ENCODE measurements at places on chromosomes 1 and 21.

- DNase-seq, result no peak
These were observed 728.6 kb downstream of the PTPRU start for GRCh38 chr1:29964718-29965533.

DNA sequence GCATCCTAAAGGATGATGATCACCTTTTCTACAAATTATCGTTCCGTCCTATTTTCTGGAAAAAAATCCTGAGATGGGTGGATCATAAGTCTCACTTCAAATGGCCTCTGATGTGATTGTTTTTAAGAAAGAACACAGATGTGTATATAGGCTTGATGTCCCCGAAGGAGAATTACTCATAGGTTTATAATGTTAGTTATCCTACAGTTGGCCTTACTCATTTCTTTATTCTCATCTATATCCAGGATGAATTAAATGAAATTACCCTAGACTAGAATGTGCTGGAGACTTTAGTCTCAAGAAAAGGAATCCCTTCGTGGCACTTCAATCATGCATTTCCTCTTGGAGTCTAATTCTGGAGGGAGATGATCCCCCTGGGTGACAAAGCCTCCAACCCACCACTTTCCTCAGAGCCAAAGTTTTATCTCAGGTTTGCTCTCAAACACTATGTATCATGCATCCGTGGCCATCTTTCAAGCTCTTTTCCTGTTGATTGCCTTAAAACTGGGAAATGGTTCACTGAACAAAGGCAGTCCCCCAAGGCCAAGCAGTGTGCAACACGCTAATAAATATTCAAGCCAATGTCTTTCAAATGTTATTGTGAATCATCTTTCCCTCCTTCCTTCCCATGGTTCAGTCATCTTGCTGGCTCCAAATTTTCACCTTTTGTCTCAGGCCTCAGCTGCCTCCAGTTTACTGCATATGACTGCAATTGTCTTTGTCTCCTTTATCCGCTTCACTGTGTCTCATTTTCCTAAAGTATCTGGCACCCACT, 32.5 kb upstream of the SMYD2 start:
- DNase-seq, result no peak

GRCh38 chr1:163271535-163271934, 50.2 kb upstream of the NUF2 start:
- no peak for DNase-seq

DNA sequence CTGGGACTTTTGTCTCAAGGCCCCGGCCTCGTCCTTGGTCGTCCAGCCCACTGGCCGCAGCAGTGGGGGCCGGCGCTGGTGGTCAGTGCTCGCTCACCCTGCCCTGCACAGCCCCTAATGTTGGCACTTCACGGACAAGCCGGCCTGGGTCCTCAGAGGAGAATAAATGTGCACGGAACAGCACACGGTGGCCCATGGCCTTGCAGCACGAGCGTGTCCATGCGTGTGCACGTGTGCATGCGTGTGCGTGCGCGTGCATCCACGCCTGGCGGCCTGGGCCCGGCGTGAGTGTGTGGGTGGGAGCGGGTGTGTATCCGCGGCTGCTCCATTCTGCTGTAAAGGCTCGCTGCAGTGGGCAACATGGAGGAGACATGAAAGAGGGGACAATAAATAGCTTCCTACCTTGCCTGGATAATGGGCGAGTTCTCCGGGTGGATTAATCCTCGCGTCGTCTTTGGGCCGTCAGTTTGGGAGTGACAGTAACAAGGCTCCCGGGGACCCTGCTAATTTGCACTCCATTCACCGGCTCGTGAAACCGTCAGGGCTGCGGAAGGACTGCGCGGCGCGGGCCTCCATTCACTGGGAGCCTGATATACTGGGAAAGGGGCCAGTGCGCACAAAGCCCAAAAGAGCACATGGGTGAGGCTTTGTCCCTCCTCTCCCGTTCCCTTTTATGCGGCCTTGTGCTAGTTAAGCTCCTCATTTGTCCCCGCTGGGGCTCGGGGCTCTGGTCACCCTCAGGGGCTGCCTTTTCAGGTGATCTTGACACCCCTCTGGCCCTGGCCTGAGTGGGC, 142.8 kb downstream of the PRDM16 start:
- DNase-seq, result no peak

GRCh38 chr1:18145851-18146618, 38.4 kb downstream of the IGSF21 start:
- DNase-seq, result no peak

DNA sequence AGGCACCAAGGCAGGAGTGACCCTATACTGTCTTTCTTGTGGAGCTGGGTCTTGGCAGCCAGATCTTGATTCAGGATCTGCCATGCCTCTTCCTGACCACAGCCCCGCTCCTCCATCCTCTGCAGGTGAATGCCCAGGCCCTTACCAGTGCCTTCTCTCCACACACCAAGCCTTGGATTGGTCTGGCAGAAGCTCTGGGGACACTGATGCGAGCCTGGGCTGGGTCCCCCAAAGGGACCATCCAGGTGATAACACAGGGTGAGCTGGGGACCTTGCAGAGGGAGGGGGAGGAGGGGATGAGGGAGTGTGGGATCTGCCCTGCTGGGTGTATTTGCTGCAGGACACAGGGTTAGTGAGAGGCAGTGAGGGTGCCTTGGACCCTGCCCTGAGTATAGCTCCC, 28.4 kb downstream of the HMGCS2 start:
- DNase-seq, result no peak

- no peak for DNase-seq
These were observed 804.6 kb upstream of the CXADR start for GRCh38 chr21:16708101-16708835.

DNA sequence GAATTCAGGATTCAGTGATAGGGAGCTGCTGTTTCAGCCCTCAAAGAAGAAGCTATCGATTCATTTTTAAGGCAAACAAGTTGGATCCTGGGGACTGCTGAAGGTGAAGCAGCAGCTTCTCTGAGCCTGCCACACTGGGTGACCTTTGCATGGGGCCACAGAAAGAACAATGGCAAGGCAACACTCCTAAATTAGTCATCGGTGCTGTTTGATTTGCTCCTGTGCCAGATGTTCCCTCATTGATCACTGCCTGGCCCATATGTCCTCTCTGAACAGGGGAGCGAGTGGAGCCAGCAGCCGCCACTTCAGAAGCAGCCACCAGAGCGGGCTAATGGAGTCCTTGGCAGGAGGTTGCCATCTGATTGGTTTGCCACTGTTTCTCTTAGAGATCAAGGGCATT, 391.5 kb downstream of the NTNG1 start:
- DNase-seq, result no peak

DNA sequence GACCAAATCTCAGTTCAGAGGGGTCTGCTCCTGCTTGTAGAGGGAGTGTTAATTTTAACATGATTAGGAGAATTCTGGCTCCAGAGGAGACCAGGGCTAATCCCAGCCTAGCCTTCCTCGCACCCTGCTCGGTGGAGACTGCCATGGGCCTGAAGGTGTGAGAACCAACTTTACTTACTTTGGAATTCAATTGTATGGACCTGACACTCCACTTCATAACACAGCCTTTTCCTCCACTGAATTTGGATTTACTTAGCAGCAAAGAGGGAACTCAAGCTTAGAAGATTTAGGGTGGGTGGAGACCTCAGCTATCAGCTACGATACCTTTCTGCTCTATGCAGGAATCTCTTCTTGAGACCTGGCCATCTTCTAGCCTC, 11.5 kb downstream of the PLXNA2 start:
- DNase-seq, result no peak

DNA sequence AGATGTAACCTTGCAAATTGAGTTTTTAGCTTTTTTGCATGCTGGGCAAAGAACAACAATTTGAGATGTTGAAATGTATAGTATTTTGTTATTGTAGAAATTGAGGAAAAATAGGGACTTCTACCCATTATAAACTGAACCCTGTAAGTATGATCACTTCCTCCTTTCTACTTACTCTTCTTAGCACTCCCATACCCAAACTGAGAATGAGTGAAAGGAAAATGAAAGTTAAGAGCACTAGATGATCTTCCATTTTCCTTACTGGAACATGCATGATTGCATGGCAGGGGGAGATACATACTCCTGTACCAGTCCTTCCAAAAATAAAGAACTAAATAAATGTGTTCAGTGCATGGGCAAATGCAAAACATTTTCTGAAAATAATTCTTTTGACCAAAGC, 107.4 kb upstream of the KIAA1614 start:
- DNase-seq, result no peak

DNA sequence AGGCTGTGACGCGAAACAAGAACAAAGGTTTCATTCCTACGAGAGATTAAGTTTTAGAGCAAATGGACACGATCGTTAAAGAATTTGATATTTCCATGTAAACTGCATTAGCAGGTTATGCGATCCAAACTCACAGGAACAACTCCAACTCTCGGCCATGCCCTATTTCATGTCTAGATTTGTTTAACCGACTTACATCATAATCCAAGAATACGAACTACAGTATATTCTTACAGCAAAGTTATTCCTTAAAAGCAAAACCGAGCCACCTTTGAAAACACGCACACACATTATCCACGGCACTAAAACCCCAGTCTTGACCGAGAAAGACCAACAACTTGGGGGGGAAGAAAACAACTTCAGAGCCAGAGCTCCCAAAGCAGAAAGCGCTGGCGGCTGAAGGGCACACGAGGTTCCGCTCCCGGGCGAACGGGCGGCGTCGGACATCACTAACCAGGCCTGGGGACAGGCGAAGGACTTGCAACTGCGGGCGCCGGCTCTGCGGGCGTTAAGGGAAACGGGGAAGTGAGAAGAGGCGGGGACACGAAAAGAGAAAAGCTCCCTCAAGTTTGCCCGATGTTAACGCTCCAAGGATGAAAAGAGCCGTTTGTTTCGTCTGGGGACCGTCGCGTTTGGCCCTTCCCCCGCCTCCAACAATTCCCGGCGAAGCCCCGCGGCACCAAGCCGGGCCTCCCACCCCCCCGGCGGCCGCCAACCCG, 690 bp downstream of the B3GALNT2 start:
- peak; percentile 76 for DNase-seq

DNA sequence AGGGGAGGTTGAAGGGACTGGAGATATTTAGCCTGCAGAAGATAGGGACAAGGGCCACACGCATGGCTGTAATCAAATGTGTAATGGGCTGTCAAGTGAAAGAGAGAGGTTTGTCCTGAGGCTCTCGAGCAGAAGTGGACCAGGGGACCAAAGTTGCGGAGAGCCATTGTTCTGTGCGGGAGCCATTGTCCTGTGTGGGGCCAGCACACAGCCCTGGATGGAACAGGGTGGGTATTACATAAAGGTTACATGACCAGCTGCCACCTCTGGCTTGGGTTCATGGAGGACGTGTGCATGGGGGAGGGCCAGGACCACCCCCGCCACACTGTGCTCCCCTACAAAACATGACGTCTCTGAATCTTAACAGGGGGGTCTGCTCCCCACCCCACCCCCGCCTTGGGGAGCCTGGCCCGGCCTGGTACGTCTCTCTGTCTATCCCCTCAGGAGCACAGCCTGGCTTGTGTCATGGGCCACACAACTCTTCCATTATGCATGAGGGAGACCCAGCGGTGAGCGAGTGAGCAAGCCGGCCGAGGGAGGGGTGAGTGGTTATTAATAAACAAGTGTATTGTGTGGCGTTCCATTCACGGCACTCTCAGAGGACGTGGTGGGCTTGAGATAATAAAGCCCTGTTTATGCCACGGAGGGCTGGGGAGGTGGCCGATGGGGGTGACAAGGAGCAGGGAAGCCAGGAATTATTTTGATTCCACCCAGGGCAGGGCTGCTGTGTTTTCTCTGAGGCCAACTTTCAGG, at the start of gene NFASC:
Gene NFASC (plus strand): TSS at position 703 of the 753 bp plus-strand sequence. CDS start 73,454 bp downstream, outside the sequence.
- DNase-seq, result no peak

- DNase-seq, result no peak
These were observed 34.1 kb downstream of the DDX20 start for GRCh38 chr1:111789666-111790316.

- DNase-seq, result no peak
These were observed 64.2 kb upstream of the ERRFI1 start for GRCh38 chr1:8090241-8090702.

GRCh38 chr1:235139315-235139714, 10.7 kb upstream of the TOMM20 start:
- DNase-seq, result no peak

DNA sequence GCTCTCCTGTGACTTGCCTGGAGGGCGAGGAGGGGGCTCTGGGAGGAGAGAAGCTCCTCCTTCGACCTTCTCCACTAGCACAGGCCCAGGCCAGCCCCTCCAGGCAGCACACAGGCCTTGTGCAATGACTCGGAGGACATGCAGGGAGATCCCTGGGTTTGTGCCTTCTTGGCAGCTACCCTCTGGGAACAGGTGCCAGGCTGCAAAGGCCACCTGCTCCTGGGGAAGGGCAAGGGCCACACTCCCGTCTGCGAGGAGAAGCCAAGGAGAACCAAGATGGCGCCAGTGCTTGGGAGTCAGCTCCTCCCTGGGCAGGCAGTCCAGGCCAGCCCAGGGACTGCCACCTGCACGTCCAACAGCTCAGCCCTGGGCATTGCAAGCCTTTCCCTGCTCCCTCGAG, 15.3 kb downstream of the CASZ1 start:
- no peak for DNase-seq

- DNase-seq, result no peak
These were observed 93.9 kb downstream of the ADAMTS1 start for GRCh38 chr21:26751305-26751704.

GRCh38 chr1:226678251-226678650, 60.8 kb downstream of the ITPKB start:
- no peak for DNase-seq

GRCh38 chr1:79005945-79006344, 585 bp downstream of the ADGRL4 start:
- DNase-seq, result no peak

DNA sequence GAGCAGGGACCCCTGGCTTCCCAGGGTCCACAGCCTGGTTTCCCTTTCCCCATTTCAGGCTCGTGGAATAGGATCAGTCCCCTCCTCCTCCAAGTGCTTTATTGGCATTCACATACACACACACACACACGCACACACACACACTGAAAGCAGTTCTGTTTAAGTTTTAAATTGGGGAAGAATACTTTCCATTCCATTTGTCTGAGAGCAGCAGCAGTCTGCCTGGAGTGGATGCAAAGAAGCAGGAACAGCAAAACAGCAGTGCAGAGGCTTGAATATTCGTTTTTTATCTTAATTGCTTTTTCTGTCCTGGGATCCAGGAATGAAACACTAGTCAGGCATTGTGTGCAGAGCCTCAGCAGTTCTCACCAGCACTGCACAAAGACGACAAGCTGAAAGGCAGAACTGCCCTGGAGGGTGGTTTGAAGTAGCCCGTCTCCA, 7.1 kb downstream of the CYB561D1 start:
- DNase-seq, result no peak

DNA sequence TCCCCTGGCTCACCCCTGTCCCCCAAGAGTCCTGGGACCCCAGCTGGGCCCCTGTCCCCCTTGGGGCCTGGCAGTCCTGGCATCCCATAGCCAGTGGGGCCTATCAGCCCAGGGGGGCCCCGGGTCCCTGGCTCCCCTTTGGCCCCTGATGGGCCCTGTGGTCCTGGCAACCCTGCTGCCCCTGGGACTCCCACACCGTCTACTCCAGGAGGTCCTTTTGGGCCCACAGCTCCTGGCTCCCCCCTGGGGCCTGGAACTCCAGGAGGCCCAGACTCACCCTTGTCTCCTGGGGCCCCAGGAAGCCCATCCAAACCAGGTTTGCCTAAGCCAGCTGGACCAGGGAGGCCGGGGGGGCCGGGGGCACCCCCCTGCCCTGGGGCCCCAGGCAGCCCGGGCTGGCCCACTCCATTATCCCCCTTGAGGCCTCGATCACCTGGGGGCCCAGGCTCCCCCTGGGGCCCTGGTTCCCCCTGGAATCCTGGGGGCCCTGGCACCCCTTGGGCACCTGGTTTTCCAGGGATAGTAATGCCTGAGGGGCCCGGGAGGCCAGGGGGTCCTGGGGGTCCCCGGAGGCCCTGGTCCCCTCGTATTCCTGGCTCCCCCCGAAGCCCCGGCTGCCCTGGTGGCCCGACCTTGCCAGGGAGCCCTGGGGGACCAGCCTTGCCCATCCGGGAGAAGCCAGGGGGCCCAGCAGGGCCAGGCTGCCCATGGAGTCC, 10.1 kb downstream of the ADPRS start:
- no peak for DNase-seq
